ENCODE measurements at places on chromosomes 12 and 14.

DNA sequence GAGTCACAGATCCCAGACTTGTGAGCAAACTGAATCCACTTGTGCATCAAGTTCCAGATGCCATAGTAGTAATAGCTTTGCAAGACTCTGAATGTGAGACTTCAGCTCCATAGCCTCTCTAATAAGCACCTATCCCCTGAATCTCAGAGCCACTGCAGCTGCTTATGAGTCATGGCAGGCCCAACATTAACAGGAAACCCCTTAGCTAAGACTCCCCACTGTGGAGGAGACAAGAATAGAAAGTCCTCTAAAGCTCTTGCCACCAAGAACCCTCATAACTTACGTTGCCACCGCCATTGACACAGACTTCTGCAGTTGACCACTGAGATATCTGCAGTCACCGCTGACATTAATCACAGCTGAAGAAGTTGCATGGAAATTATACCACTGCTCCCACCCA, 62.9 kb upstream of the PDE3A start:
- 0 out of 2 replicates have a peak, but pooled peaks cover 3% of the 10 kb centered on the region for H3K27me3 ChIP-seq
- no peak for DNase-seq
- H3K27ac ChIP-seq = no peak overlapping the region
- H3K4me3 ChIP-seq = no peak overlapping the region
- H3K4me1 ChIP-seq = no peaks in the 10 kb centered on the region

GRCh38 chr14:70563417-70563816, 28.6 kb upstream of the ADAM20 start:
- no peak for DNase-seq
- H3K27ac ChIP-seq = no peak overlapping the region
- H3K36me3 ChIP-seq = 0 out of 2 replicates have a peak, but pooled peaks cover 9% of the 10 kb centered on the region
- H3K27me3 ChIP-seq = no peaks in the 10 kb centered on the region

DNA sequence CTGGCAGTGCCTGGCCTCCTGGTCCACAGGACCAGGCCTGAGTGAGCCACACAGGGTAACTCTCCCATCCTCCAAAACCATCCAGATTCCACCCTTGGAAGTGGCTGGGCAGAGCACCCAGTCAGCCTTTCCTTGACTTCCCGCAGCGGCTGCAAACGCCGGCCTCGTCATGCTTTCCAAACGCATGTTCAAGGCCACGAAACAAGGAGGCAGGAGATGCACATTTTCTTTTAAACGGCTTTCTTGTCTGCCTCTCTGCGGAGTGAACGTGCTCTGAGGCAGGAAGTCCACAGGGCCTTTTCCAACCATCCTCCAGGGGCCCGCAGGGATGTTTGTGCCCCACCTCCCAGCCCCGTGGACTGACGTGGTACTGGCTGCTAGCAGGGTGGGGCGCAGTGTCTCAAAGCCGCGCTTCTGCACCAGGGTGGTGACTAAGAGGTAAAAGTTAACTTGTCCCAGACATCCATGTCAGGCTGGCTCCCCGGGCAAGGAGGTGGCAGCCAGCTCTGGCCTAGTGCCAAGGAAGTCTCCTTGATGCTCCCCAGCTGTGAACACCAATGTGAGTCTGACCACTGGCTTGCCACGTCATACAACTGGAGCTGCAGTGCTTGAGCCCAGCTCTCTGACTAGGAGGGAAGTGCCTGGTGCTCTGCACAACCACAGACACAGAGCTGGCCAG, 45.0 kb downstream of the KCNA5 start:
- H3K4me3 ChIP-seq = no peak overlapping the region
- H3K36me3 ChIP-seq = no peaks in the 10 kb centered on the region
- H3K27me3 ChIP-seq = no peaks in the 10 kb centered on the region
- DNase-seq = peak; percentile 82
- H3K27ac ChIP-seq = no peak overlapping the region

- H3K27ac ChIP-seq = no peak overlapping the region
- H3K36me3 ChIP-seq = no peaks in the 10 kb centered on the region
- H3K4me1 ChIP-seq = no peaks in the 10 kb centered on the region
- DNase-seq = peak; percentile 4
- no peaks in the 10 kb centered on the region for H3K27me3 ChIP-seq
- no peak overlapping the region for H3K4me3 ChIP-seq
These were observed 13.1 kb upstream of the ABCD2 start for GRCh38 chr12:39632670-39633069.

- H3K27me3 ChIP-seq = no peaks in the 10 kb centered on the region
- peaks cover 34% of the 10 kb centered on the region for H3K4me1 ChIP-seq
- H3K36me3 ChIP-seq = no peaks in the 10 kb centered on the region
- H3K4me3 ChIP-seq = no peak overlapping the region
These were observed 253.2 kb downstream of the CACNA1C start for GRCh38 chr12:2306012-2306411.

GRCh38 chr14:61280526-61281185, 482 bp downstream of the TMEM30B start:
- DNase-seq = peak; percentile 64
- H3K4me1 ChIP-seq = peaks cover 15% of the 10 kb centered on the region
- peak overlapping the region; percentile 66 for H3K4me3 ChIP-seq
- no peaks in the 10 kb centered on the region for H3K27me3 ChIP-seq
- no peak overlapping the region for H3K27ac ChIP-seq

GRCh38 chr14:50631408-50631821, 36.7 kb downstream of the SAV1 start:
- no peak overlapping the region for H3K4me3 ChIP-seq
- no peaks in the 10 kb centered on the region for H3K27me3 ChIP-seq
- H3K27ac ChIP-seq = no peak overlapping the region

- H3K27ac ChIP-seq = no peak overlapping the region
- H3K4me3 ChIP-seq = no peak overlapping the region
- no peaks in the 10 kb centered on the region for H3K27me3 ChIP-seq
- no peaks in the 10 kb centered on the region for H3K36me3 ChIP-seq
- DNase-seq = no peak
These were observed 6.2 kb downstream of the CRACR2A start for GRCh38 chr12:3746758-3747157.

GRCh38 chr14:72488514-72488913, 405.4 kb downstream of the DPF3 start:
- no peak overlapping the region for H3K27ac ChIP-seq
- peaks cover 20% of the 10 kb centered on the region for H3K27me3 ChIP-seq
- DNase-seq = no peak

DNA sequence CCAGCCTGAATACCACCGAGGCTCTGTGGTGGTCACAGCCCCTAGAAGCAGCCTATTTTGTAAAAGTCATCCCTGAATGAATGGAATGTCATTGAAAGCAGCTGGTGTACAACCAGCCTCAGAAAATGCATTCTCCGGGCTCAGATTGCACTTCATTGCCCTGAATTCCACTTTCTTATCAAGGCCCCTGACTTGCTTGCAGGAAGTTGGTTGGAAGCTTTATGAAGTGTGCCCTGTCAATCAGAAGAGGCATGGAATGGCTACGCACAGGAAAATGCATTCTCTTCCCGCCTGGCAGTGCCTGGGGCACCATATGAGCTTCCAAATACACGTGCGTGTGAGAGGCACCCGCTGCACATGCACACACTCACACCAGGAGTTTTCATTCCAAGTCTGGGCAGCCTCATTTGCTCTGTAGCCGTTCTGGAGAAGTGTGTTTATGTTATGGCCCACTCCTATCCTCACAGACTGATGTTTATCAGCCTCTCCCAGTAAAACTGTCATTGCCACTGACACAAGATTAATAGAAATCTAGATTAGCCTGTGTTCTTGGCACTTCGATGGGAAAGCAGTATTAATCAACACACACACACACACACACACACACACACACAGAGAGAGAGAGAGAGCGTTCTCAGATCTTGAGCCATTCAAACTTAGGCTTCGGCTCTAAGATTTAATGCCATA, 63.9 kb downstream of the NUAK1 start:
- DNase-seq = no peak
- H3K4me1 ChIP-seq = peaks cover 36% of the 10 kb centered on the region
- no peaks in the 10 kb centered on the region for H3K27me3 ChIP-seq
- H3K4me3 ChIP-seq = no peak overlapping the region
- H3K36me3 ChIP-seq = peaks cover 17% of the 10 kb centered on the region
- H3K27ac ChIP-seq = no peak overlapping the region

GRCh38 chr12:69901221-69901905, 76.3 kb downstream of the MYRFL start:
- H3K36me3 ChIP-seq = no peaks in the 10 kb centered on the region
- no peak overlapping the region for H3K4me3 ChIP-seq
- peak; percentile 57 for DNase-seq
- H3K27me3 ChIP-seq = no peaks in the 10 kb centered on the region

GRCh38 chr14:91335191-91336092, 82.2 kb downstream of the CCDC88C start:
- no peak overlapping the region for H3K4me3 ChIP-seq
- H3K36me3 ChIP-seq = no peaks in the 10 kb centered on the region
- H3K27ac ChIP-seq = no peak overlapping the region
- no peaks in the 10 kb centered on the region for H3K4me1 ChIP-seq
- DNase-seq = no peak
